ENCODE measurements at places on chromosomes 3 and 15.

DNA sequence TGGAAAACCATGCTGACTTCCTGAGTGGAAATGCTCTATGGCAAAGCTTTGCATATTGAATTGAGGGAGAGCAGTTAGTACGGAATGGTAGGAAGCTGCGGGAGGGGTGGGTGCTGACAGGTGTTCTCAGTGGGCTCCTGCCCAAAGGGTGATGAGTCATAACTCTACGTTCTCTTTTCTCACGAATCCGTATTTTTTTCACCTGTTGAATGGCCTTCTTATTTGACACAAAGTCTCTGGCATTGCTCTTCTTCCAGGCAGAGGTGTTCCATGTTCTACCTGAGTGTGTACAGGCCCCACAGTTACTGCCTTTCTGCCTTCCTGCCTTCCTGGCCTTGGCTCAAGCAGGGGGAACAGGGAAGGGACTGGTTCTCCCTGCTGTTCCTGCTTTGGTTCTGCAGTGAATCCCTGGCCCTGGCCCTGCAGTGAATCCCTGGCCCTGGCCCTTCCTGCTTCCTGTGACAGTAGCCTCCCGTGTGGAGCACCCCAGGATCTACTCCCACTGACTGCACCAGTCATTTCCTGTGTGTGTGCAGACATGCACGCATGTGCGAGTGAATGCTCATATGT is 31.9 kb downstream of the TRAK1 start:
- DNase-seq, result no peak

DNA sequence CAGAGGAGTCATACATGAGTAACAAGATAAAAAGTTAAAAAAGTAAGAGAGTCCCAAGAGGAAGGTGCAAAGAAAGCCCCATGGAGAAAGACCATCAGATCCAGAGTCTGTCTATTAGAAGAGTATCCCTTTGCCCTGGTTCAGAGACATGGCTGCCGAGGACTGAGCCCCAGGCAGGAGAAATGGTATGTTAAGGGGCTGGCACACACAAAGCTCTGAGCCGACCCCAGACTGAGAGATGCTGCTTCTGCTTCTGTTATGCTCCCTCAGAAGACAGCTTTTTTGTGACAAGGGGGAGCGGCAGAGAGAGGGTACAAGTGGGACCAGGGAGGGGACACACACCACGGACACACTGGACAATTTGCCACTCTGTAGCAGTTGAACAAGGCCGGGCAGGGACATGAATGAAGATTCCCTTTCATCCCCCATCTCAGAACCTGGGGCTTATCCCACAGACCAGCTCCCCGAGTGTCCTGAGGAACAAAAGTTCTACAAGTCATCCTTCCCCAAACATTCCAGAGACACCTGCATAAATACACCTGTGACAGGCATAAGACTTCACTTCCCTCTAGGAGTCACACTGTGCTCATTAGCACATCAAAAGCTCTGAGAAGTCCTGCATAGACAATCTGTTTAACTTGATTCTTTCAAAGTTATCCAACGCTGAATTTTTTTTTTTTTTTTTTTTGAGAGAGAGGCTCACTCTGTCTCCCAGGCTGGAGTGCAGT is 161.6 kb upstream of the WNT5A start:
- DNase-seq, result no peak

DNA sequence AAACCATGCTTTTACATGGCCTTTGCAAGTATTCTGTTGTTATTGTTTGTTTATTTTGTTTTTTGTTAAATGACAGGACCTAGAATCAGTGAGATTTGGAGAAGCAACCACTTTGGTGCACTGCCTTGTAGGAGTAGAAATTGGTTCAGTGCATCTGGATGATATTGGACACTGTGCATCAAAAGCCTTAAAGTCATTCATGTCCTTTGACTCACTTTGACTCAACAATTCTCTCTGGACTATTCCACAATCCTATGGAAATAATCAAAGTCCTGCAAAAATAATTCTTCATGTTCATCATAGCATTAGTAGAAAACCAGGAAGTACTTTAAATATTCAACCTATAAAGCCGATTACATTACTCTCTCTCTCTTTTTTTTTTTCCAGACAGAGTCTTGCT is 224.8 kb downstream of the ABHD5 start:
- DNase-seq, result no peak

- peak; percentile 34 for DNase-seq
These were observed at the start of gene SCG3 for GRCh38 chr15:51681303-51681963. Gene SCG3, plus strand, starts transcription at chr15:51681503. Its CDS starts 253 bp downstream, at chr15:51681756.

GRCh38 chr3:71536376-71536965 is 47.1 kb downstream of the FOXP1 start:
- no peak for DNase-seq

GRCh38 chr3:138824114-138824506 is 10.6 kb downstream of the PIK3CB start:
- no peak for DNase-seq

- no peak for DNase-seq
These were observed 80.1 kb upstream of the TSC22D2 start for GRCh38 chr3:150327678-150328653.

- DNase-seq, result no peak
These were observed 18.4 kb upstream of the KLF13 start for GRCh38 chr15:31308185-31308639.

- no peak for DNase-seq
These were observed 34.6 kb upstream of the DAZL start for GRCh38 chr3:16639806-16640205.

DNA sequence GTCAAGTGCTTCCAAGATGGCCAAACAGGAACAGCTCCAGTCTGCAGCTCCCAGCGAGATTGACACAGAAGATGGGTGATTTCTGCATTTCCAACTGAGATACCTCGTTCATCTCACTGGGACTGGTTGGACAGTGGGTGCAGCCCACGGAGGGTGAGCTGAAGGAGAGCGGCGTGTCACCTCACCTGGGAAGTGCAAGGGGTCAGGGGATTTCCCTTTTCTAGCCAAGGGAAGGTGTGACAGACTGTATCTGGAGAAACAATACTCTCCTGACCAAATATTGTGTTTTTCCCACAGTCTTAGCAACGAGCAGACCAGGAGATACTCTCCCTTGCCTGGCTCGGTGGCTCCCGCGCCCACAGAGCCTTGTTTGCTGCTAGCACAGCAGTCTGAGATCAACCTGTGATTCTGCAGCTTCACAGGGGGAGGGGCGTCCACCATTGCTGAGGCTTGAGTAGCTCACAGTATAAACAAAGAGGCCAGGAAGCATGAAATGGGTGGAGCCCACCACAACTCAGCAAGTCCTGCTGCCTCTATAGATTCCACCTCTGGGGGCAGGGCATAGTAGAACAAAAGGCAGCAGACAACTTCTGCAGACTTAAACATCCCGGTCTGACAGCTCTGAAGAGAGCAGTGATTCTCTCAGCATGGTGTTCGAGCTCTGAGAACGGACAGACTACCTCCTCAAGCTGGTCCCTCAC is 293.5 kb upstream of the SUCLG2 start:
- DNase-seq, result peak; percentile 12

- no peak for DNase-seq
These were observed 61.0 kb downstream of the WNT7A start for GRCh38 chr3:13818919-13819318.

- no peak for DNase-seq
These were observed 201.5 kb upstream of the IL12A start for GRCh38 chr3:159787178-159787574.

DNA sequence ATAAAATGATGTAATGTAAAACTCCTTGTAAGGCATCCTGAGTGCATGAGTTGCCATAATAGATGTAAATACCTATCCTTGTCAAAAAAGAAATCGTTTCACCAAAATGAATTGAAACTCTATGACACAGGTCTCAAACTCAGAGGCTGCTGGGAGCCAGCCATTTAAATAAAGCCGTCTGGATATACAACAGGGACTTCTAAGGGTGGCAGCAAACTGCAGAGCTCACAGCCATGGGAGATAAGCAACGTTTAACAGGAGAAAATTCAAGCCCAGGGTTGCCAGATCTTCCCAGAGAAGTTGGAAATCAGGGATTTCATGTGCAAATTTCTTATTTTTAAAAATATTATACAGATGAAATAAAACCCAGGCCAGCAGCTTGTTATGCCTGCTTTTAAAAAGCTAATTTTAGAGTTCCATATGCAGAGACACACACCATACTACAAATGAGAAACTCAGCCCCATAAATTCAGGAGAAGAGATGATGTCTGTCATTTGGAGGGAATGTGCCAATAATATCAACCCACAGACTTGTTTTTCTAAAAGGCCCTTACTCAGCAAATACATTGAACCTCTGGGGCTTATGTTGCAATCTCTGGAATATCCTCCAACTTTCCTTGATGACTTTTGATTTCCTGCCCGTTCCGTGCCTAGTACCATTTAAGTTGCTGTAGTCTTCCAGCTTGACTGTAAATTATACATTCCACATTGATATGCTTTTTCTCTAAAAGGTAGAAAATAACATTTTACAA is 75.6 kb downstream of the AQP9 start:
- no peak for DNase-seq

DNA sequence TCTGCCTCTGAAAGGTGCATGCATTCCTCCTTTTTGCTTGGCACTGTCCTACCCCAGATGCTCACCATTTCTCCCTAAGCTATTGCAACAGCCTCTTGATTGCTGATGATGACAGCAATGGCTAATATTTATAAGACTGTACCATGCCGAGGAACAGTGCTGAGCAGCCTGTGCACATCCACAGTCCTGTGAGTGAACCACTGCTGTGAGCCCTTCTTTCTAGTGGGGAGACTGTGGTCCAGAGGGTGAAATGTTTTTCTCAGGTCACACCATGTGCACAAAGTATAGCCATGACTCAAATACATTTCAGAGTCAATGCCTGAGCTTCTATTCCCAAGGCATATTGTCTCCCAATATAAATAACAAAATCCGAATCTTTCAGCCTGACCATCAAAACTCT is 231.2 kb upstream of the LRTM1 start:
- no peak for DNase-seq

DNA sequence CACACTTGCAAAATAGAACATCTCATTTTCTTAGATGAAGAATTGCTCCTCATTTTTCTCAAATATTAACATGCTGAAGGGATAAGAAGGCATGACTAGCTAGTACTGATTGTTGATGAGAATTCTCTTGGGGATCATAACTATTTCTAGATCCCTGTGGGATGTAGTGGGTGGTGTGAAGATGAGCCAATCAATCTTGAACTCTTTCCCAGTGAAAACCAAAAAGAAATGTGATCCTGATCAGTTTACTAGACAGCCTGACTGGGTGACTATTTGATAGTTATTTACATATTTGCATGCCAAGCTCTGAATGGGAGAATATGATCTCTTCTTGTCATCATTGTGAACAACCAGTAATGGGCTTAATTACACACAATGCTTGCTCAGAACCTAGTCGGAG is 63.7 kb downstream of the ZIC1 start:
- no peak for DNase-seq

DNA sequence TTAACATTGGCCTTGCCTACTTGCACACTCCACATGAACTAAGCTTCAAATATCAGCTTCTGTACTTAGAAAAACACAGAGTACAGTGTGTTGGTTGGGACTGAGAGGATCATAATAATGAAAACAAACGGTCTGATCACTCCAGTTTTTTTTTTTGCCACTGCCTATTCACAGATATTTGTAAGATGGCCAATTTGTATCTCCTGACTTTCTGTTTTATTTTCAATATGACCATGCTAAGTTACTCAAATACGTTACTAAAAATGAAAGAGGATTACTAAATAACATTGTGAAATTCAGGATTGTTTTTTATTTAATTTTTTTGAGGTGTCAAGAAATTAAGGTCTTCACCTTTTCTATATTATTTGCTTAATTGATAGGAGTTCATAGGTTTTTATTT is 595.1 kb downstream of the TUSC7 start:
- no peak for DNase-seq

GRCh38 chr3:30895329-30895728 is 868 bp upstream of the GADL1 start:
- DNase-seq, result no peak

DNA sequence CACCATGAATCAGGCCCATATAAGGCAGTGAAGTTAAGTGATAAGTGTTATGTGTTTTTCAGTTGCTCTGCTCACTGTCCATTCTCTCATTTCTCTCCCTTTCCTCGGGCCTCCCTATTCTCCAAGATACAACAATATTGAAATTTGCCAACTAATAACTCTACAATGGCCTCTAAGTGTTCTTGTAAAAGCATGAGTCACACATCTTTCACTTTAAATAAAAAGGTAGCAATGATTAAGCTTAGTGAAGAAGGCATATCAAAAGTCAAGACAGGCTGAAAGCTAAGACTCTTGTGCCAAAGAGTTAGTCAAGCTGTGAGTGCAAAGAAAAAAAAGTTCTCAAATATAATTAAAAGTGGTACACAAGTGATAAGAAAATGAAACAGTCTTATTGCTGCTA is 675.4 kb downstream of the OTOL1 start:
- DNase-seq, result no peak

- DNase-seq, result no peak
These were observed 56.6 kb upstream of the APEH start for GRCh38 chr3:49617390-49618013.

DNA sequence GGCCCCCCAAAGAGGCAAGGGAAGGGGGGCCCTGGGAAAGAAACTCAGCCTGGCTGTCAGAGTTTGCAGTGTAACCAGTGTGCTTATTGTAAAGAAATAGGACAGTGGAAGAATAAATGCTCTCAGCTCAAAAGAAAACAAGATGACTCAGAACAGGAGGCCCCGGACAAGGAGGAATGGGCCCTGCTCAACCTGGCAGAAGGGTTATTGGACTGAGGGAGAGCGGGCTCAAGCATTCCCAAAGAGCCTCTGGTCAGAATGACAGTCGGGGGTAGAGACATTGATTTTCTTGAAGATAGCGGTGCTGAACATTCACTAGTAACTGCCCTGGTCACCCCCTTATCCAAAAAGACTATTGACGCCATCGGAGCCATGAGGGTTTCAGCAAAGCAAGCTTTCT is 100.4 kb upstream of the OSBPL11 start:
- DNase-seq, result no peak

DNA sequence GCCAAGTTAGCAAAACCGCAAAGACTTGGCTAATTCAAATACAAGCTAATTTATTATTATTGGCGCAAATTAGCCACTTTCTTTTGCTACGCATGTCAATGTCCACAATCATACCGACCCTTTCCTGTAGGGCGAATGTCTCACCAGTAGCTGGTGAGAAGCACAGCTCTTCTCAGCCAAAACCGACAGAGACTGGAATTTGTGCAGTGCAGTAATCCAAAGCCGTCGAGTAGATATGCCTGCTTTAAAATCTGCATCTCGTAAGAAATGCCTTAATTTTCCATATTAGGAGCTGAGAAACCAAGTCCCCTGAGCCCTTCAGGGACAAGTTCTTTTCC is 614 bp upstream of the MINDY2 start:
- no peak for DNase-seq

DNA sequence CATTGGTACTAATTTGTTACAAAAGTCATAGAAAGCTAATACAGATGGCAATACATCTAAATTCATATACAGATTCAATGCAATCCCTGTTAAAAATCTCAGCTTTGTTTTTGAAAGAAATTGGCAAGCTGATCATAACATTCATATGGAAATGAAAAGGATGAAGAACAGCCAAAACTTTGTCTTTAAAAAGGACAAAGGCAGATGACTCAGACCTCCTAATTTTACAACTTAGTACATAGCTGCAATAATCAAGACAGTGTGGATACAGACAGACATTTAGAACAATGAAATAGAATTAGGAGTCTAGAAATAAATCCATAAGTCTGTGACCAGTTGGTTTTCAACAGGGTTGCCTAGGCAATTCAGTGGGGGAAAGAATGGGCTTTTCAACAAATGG is 63.3 kb downstream of the AQP9 start:
- no peak for DNase-seq

Measured in activated T-helper 1 cell treated with anti-CD3 and anti-CD28 coated beads, Interleukin-2, amount 50 U/mL, for 16 hours (primary cell).